ENCODE measurements at places on chromosomes 6 and 20.

DNA sequence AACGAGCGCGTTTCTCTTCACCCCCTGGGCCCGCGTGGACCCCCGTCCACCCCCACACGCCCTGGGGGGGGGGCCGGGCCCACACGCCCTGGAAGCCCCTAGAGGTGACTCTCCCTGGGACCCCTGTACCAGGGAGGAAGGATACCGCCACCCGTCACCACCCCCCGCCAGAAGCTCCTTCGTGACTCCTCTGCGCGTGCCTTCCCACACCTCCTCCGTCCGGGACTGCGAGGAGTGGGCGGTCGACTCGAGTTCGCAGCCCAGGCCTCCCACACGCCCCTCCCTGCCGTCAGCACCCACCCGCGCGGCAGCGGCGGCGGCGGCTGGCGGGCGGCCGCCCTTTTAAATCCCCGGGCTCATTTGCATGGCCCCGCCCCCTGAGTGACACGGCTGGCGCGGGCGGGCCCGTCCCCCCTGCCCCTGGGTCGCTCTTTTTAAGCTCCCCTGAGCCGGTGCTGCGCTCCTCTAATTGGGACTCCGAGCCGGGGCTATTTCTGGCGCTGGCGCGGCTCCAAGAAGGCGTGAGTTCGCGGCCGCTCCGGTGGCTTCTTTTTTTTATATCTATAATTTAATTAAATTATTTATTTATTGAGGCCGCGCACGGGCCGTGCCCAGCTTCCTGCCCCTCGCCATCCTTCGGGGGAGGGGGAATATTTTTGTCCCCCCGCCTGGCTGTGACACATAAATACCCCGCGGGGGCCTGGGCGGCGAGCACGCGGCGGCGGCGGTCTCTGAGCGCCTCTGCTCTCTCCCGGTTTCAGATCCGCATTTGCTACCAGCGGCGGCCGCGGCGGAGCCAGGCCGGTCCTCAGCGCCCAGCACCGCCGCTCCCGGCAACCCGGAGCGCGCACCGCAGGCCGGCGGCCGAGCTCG is at the start of gene HMGA1:
Gene HMGA1, plus strand, starts transcription at position 431 of the 873 bp plus-strand sequence. CDS start 3,908 bp downstream, outside the sequence.
- DNase-seq, result peak; percentile 83

DNA sequence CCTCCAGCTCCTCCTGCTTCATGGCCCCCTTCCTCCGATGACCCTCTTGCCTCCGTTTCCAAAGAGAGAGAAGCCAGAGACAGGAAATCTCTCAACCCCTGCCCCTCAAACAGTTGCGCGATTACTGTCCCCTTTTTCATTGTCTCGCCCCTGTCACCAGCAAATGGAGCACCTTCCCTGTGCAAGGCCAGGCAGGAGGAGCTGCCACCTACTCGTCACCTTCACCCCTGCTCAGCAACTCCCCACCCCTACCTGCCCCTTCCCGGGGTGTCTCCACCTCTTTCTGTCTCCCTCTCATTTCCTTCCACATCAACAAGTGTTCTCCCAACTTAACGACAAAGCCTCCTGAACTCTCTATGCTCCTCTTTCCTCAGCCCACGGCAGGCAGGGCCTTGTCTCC is 13.7 kb downstream of the PNLDC1 start:
- DNase-seq, result no peak

- no peak for DNase-seq
These were observed 12.4 kb downstream of the WFDC3 start for GRCh38 chr20:45779011-45779915.

DNA sequence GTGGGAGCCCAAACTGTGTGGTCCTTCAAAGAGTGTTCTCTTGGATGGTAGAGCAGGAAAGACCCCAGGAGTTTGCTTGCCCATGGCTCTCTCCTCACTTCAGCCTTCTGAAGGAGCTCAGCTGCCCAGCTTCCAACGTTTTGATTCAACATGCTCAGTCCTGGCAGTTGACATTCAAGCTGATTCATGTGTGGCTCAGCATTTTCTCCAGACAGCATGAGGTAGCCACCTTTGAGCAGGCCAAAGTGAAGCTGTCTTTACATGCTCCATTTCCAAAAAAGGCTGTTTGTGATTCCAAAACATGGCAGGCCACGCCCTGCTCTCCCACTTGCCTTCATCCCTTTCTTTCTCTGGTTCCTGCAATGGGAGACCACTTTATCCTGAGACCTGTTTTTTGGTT is 280.2 kb downstream of the TBC1D7 start:
- no peak for DNase-seq

DNA sequence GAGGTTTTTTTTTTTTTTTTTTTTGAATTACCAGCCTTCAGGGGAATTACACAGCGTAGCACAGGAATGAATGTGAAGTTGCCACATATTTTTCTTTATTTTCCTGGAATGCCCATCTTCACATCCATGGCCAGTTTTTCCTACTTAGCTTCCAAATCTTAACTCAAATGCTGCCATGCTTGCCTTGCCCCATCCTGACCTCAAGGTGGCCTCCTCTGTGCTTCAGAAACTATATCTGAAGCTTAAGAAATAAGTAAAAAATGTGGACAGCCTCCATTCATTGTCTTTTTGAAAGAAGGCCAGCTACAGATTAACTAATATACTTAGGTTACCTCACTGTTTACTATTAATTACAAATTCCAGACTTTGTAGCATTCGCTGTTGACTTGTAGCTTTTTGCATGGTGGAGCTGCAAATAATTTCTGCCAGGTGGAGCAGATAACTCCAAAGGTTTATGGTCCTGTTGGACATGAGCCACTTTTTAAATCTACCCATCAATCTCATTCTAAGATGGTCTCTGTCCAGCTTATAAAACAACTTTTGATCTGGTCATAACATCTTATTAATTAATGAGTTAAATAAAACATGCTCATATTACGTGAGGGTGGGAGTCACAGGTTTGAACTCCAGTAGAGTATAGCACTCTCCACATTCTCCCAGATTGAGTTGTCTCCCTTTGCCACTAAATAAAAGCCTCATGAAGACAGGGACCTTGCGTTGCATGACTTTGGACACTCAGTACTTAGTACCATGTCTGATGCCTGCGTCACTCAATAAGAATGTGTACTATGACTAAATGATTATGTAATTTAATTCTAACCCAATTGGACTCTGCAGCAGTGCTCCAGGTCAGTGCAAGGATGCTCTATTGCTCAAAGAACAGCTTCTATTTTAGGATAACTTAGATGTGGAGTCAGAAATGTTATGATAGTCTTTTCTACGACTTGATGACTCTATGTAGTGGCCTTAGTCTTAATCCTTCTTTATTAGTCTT is 678.6 kb upstream of the CITED2 start:
- no peak for DNase-seq

DNA sequence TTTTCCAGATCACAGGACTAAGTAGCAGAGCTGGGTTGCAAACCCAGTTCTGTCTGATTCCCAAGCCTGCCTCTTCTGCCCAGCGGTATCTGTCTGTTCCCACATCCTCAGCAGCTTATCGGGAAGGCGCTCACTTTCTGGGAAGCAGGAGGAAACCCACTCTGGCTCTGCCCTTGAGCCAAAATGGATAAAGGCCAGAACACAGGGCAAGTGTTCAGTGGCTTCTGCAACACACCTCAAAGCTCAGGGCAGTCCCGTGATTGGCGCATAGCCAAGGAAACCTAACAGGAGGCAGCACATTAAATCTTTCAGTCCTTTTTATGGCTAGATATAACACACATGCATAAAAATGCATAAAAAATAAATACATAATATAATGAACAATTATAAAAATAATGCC is 262.2 kb downstream of the NRN1 start:
- no peak for DNase-seq

- no peak for DNase-seq
These were observed 13.1 kb downstream of the PKIB start for GRCh38 chr6:122623279-122623678.

- no peak for DNase-seq
These were observed 146.8 kb upstream of the B3GAT2 start for GRCh38 chr6:71103641-71104040.

DNA sequence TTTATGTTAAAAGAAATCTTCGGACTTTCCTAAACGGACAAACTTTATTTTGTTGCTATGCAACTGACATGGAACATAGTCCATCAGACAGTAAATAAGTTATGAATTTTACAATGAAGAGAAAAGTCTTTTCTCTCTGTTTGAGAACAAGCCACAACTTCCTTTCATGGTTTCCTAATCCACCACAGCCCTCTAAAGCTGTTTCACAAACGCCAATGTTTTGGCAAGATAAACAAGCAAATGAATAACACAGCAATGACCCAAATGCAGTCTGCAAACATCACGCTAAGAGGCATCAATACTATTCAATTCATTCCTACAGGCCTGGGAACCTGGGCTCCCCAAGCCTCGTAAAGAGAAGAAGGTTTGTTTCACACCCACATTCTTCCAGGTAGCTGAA is 60.4 kb downstream of the HAO1 start:
- DNase-seq, result no peak

DNA sequence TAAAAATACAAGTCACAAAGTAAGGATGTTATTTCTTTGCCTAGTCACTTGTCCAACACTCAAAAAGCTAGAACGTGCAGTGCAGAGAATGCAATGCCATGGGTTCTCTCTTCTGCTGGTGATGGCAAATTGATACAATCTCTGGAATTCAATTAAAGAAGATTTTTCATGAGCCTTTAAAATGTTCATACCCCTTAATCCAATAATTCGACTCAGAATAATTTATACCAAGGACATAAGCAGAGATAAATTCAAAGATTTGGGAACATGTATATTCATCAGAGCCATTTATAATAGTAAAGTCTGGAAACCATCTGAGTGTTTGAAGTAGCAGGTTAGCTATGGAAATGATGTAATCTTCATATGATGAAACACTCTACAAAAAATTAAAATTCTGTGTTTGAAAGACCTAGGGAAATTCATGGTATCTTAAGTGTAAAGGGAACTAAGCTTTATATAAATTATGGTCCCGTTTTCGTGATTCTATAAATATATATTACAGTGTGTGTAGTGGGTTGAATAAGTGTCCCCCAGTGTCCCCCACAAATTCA is 2.8 kb upstream of the AGPAT4 start:
- no peak for DNase-seq

All from central memory CD4-positive, alpha-beta T cell (primary cell).